ENCODE measurements at places on chromosomes 3 and 15.

GRCh38 chr3:145942052-145942451, 218.9 kb downstream of the PLOD2 start:
- DNase-seq: no peak

GRCh38 chr3:190094160-190094718, 26.5 kb downstream of the P3H2 start:
- no peak for DNase-seq

- DNase-seq: no peak
These were observed 46.2 kb upstream of the PLCL2 start for GRCh38 chr3:16838561-16838960.

DNA sequence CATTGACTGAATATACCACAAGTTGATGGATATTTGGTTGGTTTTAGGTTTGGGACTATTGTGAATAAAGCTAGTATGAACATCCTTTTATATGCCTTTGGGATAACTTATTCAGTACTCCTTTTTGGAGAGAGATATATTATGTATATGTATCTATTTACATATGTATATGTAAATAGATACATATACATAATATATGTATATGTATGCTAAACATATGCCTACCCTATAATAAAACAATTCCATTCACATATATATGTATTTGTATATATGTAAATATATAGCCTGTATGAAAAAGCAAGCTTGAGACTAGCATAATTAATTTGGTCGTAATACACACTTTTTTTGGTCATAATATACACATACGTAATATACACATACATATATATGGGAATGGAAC, 15.8 kb upstream of the GASK1A start:
- no peak for DNase-seq

GRCh38 chr15:51368751-51369450, 27.4 kb downstream of the GLDN start:
- DNase-seq: no peak

- DNase-seq: no peak
These were observed 53.5 kb downstream of the TLNRD1 start for GRCh38 chr15:81054236-81054635.

GRCh38 chr15:74523982-74524381, 17.0 kb upstream of the ARID3B start:
- DNase-seq: no peak

DNA sequence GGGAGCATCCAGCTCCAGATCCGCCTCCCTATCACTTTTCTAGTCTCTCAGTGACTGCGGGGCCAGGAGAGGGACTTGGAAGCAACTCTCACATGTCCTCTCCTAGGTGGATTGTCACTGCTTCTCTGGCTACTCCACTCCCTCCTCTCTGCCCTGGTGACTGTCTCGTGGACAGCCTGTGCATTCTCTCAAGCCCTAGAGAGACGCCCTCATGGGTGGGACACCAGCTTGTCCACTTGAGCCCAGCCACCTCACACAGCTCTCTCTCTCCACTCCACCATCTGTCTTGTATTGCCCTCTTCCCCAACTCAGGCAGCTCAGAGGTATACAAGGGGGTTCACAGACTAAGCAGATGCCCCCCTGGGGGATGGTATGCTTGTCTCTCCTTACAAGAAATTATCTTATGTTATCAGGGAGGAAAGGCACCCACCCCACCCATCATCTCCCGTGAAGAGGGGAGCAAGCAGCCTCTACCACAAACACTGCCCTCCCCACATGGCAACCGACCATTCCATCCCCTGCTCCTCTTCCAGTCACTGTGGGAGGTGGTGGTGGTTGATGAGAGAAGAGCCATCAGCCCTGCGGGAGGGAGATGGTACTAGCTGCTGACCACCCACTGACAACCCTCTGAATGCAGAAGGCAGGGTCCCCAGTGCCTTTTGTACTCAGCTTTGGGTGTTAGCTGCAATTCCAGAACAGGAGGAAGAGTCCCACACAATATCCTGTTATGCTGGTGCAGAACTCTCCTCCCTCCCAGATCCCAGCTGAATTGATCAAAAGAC, 15.5 kb upstream of the LOXL1 start:
- no peak for DNase-seq

DNA sequence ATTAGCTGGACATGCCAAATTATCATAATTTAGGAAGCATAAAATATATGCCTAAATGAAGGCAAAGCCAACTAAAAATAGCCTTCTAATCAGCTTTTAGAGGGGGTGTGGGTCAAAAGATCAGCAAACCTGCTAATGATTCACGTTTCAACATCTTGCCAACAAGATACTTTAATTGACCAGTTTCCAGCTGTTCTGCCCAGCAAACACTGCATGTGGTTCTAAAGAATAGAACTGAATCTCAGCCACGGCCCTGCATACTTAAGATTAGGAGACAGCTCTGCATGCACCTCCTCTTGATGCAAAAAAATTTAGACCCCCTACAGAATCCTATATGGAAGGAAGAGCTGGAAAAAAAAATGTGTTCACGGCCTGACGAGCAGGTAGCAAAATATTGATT, 500.5 kb downstream of the TBL1XR1 start:
- no peak for DNase-seq
